ENCODE measurements at places on chromosomes 2 and 18. TPM values are rescaled to one million over a fixed set of nuclear protein-coding genes. Genes with fewer than 3 reads are reported as not detected.

- no peak for DNase-seq
Observed at GRCh38 chr2:233064530-233065199, 4.5 kb downstream of the INPP5D start.

GRCh38 chr18:69580107-69580506 is 179.4 kb downstream of the DOK6 start:
- no peak for DNase-seq

DNA sequence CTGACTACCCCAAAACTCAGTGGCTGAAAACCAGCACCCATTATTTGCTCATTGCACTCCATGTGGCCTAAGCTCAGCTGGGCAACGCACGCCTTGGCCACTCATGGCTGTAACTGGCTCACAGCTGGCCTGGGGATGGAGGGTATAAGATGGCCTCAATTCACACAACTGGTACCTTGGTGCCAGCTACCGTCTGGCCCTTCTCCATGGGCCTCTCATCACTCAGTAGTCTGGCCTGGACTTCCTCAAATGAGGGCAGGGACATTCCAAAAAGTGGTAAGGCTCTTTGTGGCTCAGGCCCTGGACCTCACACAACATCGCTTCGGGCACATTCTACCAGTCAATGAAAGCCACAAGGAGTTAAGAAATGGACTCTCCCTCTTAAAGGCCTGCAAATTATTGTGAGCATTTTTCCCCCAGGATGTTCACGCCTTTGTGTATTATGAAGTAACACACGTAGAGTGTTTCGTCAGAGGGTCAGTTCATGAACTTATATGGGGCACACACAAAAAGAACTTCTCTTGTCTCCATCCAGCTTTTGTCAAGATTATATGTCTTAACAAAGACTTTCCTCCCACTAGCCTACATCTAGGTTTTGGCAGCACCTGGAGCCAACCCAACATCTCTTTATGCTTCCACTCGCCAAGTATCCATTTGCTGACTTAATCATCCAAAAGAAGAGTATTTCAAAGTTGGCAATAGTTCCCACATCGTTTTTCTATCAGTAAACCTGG is 145.2 kb downstream of the CCBE1 start:
- DNase-seq = no peak

The RPE gene
- 39.0 TPM for total RNA-seq

DNA sequence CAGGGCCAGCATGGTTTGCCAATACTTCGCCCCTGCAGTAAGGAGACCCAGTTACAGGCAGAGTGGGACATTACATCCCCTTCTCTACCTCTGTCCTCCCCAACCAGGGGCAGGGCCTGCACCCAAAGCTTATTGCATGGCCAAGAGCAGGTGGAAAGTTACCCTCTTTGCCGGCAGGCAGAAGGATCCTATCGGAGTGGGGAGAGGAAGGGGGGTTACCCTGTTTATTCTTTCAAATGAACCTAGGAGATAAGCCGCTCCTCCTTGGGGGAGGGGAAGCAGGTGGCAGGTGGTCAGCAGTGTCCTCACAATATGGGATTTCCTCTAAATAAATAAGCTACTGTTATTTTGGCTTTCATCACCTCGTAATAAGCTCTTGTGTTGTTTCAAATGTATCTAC is 53.9 kb downstream of the SPATS2L start:
- no peak for DNase-seq

The CRYGC gene
- total RNA-seq = not detected
